ENCODE measurements at places on chromosomes 1 and 21.

DNA sequence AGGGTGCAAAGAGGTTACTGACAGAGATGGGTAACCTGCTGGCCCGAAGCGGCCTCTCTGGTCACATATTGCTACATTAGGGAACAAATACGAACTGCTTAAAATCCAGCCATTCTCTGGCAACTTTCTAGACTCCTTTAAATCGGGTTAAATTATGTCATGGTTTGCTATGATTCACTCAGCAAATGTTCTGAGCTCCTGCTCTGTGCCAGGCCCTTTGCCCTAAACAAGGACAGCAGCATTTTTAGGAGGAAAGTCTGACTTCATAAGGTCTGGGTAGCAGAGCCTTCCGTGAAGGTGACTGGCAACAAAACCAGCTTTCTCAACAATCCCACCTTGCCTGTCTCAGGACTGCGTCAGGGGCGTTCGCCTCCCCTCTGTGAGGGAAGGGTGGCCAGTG is 15.4 kb downstream of the ZP4 start:
- peak; percentile 15 for DNase-seq

DNA sequence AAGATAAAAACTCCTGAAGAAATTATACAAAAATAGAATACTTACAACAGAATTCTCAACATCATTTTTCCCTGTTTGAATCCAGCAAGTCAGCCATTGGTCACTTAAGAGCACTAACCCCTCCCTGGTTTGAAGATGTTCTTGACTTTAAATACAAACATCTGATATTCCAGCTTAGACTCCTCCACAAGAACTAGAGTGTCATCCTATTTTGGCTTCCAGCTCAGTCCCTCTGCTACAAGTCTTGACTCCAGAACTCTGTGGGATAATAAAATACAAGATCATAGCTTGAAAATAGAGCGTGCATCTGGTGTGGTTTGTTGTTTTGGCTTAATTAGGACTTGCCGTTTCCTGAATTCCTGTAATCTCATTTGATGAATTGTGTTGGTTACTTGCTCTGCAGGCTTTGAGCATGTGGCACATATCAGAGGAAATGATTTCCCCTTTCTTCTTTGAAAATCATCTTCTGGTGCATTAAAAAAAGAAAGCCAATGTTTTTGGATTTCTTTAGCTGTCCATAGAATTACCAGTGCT is 63.7 kb upstream of the DPT start:
- DNase-seq, result no peak

GRCh38 chr1:233328142-233328921 is 808 bp downstream of the MAP3K21 start:
- DNase-seq, result no peak

DNA sequence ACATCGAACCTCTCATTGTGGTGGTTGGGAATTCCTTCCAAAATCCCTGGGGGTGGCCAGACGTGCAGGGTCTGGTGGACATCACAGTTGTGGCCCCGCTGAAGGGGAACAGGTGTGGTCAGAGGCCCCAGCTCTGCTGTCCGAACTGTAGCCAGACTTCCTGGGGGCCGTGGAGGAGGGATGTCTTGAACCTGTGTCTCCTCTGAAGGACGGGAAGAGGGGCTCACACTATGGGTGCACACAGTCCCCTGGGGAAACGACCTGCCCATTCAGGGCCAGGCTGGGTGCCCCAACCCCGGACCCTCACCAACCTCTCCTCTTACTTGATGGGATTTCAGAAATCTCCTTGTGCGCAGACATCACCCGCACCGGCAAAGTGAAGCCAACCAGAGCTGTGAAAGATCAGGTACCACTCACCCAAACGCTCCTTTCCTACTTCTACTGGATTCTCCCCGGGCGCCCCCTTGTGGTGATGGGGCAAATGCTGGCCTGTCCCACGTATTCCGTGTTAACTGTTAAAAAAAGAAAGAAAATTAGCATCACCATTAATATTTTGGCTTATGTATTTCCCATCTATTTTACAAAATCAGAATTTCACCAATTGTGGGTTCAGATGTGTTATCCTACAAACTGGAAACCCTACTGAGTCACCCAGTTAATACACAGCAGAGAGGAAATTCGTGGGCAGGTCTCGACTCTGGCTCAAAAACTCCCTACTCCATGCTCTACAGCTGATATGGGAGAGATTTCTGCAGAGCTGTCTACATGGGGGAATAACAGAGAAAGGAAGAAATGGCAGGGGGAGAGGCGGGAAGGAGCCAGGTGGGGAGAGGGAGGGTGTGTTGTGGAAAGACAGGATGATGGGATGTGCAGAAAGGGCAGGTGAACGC is 28.1 kb downstream of the PADI4 start:
- peak; percentile 59 for DNase-seq

GRCh38 chr1:210072129-210072528 is 134.1 kb downstream of the SYT14 start:
- peak; percentile 65 for DNase-seq

- no peak for DNase-seq
Observed at GRCh38 chr1:26542771-26543451, 13.3 kb downstream of the RPS6KA1 start.

DNA sequence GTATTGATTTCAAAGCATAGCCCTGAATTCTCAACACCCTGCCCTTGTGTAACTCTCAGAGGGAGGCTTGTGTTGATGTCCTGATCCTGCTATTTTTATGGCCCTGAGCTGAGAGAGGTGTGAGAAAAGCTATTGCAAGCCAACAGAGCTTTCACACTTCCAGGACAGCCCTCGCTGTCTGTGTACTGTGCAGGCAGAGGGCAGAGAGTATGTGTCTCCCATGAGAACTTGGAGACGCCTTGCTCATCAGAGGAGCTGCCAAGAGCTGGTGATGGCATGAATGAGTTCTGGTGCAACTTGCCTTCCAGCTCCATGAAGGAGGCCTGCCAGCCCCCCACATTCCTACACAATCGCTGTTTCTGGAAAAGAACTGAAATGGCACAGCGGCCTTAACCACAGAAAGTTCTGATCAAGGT is 144.1 kb upstream of the AJAP1 start:
- DNase-seq, result no peak

DNA sequence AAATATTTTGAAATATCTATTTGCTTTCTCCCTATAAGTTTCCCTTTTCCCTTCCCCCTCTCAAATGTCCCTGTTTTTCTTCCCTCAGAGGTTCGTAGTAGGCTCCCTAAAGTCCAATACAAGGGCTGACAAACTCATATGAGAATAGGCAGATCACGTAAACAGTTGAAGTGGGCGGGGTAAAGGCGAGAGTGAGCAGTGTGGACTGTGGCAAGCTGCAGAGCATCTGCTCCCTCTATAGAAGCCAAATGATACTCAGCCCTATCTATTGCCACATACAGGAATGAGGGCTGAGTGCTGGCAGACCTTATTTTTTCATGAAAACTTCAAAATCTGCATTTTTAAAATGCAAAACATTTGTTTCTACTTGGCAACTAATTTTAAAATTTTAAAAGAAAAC is 26.3 kb downstream of the PRDX6 start:
- DNase-seq, result peak; percentile 9

DNA sequence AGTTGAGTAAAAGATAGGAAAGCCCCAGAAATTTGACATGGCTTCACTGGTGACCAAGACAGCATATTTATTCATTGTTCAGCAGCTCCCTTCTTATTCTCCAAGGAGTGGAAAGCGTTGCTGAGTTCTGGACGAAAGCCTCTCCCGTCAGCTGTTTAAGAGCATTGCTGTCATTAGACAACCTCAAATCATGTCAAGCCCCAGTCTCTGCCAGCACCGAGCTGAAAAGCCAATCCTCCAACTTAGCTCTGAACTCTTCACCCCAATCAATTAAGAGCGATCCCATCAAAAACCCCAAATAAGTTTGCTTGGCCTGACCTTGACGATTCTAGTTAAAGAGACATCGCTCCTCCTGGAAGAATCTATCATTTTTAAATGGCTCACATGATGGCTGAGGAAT is 110.8 kb downstream of the PLPP3 start:
- no peak for DNase-seq

GRCh38 chr1:186806477-186806876 is 22.3 kb upstream of the PLA2G4A start:
- peak; percentile 53 for DNase-seq

DNA sequence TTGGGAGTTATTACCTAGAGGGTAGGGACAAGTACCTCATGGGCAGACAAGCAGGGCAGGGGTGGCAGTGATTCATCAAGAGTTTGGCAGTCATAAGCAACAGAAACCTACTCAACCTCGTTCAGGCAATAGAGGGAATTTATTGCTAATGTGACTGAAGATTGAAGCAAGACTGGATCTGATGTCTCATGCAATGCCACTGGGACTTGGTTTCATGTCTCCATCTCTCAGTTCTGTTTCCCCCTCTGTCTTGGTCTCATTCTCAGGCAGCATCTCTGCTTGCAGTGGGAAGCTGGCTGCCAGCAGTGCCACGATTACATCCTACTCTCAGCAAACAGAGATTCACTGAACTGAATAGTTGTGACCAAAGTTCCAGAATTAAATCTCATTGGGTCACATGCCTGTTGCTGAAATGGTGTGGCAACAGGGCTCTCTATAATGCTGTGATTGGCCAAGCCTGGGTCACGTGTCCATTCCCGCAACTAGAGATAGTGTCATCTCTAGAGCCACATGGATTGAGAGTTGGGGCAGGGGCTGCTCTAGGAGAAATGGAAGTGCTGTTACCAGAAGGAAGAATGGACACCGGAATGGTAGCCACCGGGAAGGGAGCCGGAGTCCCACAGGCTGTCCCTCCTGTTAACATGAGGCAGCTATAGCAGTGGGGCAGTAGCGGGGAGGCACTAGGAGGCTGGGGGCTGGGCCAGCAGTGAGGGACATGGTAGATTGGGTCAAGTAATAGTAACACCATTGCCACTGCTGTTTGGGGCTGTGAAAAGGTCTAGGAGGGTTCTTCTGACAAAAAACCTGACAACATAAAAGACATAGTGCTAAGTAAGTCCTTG is 3.9 kb upstream of the CDC42 start:
- DNase-seq, result no peak

GRCh38 chr21:41612674-41613532 is 104.9 kb upstream of the TMPRSS2 start:
- peak; percentile 93 for DNase-seq

DNA sequence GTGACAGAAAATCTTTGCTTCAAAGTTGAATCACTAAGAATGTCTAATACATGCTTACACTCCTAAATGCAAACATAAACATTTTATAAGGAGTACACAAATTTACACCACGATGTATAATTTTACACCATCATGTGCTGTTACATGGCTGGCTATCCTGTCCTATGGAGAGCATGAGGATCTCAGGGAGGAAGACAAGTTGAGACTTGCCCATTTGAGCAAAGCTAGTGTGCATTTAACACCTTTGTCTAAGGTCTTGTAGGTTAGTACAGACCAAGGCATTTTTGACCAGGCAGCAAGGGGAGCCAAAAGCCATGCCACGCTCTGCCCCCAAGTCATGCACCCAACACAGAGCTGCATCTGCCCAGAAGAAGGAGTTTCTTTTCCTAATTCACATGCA is 14.5 kb upstream of the COG2 start:
- DNase-seq, result no peak

DNA sequence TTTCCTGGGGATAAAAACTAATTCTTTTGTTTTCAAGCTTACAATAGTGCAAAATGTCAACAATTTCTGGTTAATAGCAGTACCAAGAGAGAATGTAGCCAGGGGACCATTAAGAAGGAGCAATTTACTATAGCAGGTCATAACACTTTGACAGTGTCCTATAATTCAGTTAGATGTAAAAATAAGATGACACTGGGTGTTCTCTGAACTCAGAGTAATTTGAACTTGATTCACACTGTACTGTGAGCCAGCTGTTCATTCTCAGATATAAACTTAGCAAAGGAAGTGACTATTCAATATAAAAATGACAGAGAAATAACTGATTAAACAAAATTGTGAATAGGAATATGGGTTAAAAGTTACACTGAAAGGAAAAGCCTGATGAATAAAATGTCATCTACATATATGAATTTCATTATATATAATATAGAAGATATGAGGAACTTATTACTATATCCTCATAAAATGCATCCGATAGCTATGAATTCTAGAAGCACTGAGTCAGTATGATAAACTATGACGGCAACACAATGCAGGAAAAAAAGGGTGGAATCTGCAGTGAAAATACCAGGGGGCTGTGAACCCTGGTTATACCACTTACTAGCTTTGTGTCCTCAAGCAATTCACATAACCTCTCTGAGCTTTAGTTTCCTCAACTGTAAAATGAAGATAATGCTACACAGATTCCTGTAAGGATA is 135.9 kb downstream of the ACBD6 start:
- peak; percentile 39 for DNase-seq

DNA sequence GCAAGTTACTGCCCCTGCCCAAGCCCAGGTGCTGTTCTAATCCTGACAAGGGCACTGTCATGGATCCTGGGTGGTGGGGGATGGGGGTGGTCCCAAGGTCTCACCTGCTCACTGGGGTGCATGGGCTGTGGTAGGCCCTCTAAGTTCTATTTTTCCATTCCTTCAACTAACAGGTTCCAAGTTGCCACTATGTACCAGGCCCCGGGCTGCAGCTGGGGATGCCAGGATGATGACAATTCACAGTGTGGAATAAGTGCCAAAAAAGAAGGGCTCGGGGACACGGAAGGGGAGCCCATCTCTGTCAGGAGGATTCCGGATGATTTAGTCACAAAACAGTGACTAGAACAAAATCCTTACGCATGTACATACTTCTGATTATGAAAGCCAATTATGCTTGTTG is 76.0 kb downstream of the STUM start:
- peak; percentile 26 for DNase-seq

GRCh38 chr1:10724948-10725847 is 71.2 kb downstream of the CASZ1 start:
- DNase-seq, result peak; percentile 77

GRCh38 chr1:207798847-207799246 is 47.0 kb downstream of the CD46 start:
- DNase-seq, result peak; percentile 22

GRCh38 chr21:42538479-42539275 is 25.0 kb downstream of the SLC37A1 start:
- DNase-seq, result no peak

GRCh38 chr1:76158126-76158525 is 83.6 kb downstream of the ST6GALNAC3 start:
- peak; percentile 28 for DNase-seq

- no peak for DNase-seq
Observed at GRCh38 chr1:227577500-227577899, 14.1 kb downstream of the ZNF678 start.

- no peak for DNase-seq
Observed at GRCh38 chr1:38997901-38998190, 6.8 kb downstream of the AKIRIN1 start.

DNA sequence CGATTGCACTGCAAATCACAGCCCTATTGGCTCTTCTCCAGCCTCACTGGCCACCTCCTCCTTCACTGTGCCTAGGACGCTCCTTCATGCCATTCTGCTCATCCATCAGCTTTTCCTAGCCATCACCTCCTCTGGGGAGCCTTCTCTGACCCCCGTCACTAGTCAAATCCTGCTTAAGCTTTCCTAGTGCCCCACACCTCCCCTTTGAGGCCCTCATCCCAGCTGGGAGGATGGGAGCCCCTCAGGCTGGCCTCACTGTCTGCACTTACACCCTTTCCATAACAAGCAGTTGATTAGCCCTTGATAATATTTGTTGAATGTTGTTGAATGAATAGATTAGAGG is 50.7 kb downstream of the KLHDC7A start:
- DNase-seq, result no peak

- no peak for DNase-seq
Observed at GRCh38 chr1:166029196-166029945, 137.4 kb downstream of the FAM78B start.

Measured in fibroblast of skin of right biceps (primary cell).